ENCODE measurements at places on chromosomes 2 and 18.

- DNase-seq = no peak
Measured at GRCh38 chr2:181607629-181608590, 49.0 kb downstream of the CERKL start.

GRCh38 chr18:23640052-23640451, 22.7 kb downstream of the ANKRD29 start:
- DNase-seq = no peak

GRCh38 chr18:70553245-70553935, 264.5 kb downstream of the SOCS6 start:
- DNase-seq = no peak

- DNase-seq = no peak
Measured at GRCh38 chr2:107428781-107429180, 397.9 kb upstream of the RGPD4 start.

DNA sequence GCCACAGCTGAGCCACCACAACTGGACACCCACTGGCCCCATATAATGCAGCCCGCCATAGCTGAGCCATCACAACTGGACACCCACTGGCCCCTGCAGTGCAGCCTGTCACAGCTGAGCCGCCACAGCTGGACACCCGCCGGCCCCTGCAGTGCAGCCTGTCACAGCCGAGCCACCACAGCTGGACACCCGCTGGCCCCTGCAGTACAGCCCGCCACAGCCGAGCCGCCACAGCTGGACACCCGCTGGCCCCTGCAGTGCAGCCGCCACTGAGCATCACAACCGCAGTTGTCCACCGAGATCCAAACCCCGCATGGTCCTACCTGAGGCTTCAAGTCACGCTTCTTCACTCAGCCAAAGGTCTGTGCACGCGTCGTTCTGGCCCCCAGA, 134.2 kb downstream of the PXDN start:
- no peak for DNase-seq

GRCh38 chr2:16717477-16717876, 51.8 kb upstream of the CYRIA start:
- DNase-seq = no peak

GRCh38 chr2:217291259-217291658, 431.4 kb upstream of the TNP1 start:
- no peak for DNase-seq

DNA sequence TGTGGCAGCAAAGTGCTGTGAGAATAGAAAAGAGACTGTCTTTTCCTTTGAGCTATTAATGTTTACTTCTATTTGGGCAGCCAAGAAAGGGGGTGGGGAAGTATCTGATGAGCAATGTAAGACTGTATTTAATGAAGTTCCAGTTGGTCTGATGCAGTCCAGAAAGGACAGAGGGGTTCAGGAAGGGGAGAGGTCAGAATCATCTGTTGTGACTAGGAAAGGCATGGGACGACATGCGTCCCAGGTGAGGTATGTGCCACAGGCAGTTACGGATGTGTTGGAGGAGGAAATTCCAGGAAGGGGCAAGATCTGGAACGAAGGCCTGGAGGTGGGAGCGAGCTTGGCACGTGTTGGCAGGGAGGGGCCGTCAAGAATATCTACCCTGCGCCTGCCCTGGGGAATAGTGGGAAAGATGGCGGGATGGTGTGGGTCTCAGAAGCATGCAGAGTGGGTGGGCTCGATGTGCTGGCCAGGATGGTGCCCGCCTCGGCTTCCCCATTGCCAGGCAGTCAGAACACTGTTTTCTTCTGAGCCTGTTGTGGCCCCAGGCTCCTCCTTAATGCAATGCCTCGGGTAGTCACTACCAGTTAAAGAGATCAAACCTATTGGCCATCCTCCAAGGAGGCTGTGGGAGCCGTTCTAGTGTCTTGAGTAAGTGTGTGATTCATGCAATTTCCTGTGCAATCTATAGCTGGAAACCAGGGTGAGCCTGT, 57.8 kb upstream of the TXNDC2 start:
- no peak for DNase-seq

GRCh38 chr2:146415291-146415690, 1429.5 kb upstream of the ACVR2A start:
- no peak for DNase-seq

GRCh38 chr2:7567646-7568045, 650.4 kb downstream of the RNF144A start:
- DNase-seq = no peak

DNA sequence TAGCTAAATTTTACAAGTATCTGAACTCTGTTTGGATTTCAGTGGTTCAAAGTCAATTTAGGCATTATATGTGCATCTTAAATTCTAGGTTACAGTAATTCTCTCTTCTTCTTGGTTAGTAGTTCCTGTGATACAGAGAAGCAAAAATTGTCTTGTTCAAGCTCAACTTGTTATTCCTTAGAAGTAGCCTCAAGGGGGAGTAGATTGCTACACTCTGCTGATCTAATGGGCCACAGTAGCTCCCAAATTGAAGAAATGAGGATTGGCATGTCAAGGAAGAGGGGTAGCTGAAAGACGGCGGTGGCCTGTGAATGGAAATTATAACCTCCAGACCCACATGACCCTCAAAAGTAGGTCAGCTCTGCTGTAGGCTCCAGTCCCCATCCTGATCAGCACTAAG, 334.7 kb downstream of the HRH4 start:
- DNase-seq = no peak

DNA sequence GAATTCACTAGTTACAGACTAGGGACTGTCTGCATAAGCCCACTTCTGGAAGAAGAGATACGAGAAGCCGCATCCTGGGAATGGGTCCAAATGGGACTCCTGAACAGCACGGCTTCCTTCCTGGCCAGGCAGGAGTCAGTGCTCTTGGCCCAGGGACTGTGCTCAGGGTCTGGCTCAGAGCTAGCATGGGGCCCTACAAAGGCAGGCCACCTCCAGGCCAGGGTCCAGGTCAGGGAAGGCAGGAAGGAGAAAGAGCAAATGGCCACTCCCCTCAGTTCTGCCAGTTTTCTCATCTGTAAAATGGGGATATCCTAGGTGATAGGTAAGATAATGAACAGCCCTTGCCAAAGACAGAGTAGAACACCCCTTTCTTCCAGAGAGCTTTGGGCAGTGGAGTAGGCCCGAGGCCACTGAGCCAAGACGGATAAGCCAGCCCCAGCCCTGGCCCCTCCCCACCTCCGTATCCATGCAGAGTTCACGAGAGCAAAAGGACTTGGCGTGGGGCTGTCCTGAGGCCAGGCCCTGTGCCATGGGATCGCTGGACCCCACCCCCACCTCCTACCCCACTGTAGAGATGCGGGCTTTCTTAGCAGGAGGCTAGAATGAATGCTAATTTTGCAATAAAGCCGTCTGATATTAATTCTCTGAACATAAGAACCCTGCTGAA, 190.1 kb downstream of the MGAT5 start:
- no peak for DNase-seq

- no peak for DNase-seq
Measured at GRCh38 chr2:197255543-197255942, 55.0 kb downstream of the ANKRD44 start.

DNA sequence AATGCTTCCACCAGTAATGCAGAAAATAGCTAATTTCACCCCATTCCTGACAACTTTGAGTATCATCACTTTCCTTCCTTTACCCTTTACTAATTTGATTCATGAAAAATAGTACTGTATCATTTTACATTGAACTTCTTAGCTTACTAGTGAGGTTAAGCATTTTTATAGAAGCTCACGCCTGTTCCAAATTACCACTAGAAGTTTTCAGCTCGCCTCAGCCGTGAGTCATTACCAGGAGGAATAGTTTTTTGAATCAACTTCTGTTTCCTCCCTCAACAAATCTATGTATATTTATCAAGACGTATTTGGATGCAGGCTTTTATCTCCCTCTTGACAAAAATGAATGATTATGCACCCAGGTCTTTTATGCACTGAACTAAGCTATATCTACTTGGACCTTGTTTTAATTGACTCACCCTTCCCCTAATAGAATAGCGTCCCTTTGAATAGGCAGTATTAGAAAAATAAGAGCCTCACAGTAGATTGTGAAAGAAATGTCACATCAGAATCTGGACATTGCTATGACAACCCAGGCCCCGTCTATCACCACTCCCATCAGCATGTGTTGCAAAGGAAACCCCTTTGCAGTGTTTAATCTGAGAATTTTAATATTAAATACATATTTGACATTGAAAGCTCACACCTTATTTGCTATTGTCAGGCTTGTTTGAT, 207.4 kb upstream of the NRP2 start:
- DNase-seq = no peak

DNA sequence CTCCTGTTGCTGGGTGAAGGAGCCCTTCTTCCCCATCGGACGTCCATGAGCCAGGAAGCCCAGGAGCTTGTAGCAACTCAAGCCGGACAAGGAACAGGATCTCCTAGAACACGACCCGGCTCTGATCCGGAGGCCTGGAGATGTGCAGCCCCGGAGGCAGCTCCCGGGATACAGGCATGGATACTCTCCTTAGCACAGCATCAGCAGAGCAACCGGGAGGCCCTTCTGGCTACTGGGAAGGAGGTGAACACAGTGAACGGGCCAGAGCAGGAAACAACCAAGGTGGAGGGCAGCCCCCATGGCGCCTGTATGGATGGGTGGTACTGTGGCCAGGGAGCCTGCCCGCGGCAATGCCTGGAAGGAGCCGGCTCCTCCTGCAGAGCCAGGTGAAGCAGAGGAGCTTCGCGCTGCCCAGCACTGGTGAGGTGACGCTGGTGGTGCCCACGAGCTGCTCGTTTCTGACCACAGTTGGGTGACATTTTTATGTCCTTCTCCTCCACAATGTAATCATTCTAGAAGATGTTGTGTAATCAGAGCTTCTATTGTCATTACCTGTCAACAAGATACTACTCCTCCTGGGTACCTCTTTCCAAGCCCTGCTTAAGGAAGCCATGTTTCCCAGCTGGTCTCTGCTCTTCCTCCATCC, 94.3 kb downstream of the TWIST2 start:
- no peak for DNase-seq

DNA sequence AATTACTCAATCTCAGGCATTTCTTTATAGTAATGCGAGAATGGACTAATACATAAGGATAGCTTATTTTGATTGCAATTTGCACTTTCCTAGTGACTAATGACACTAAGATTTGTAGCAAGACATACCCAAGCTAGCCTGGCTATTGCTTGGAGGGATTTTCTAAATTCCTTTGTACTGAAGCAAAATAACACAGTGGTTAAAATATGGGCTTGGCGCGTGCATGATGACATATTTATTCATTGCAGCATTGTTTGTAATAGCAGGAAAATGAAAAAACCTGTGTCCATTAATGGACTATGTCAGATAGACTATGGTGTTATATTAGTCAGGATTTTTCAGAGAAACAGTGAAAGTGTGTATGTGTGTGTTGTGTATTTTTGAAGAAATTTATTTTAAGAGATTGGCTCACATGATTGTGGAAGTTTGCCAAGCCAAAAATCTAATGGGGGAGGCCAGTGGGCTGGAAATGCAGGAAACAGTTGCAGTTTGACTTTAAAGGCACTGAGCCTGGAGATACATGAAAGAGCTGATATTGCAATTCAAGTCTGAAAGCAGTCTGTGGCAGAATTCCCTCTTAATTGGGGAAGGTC, 16.7 kb upstream of the LAPTM4A start:
- DNase-seq = no peak

- no peak for DNase-seq
Measured at GRCh38 chr2:128734521-128735295, 416.0 kb upstream of the HS6ST1 start.

GRCh38 chr18:12290086-12290485, 18.0 kb upstream of the TUBB6 start:
- DNase-seq = no peak

DNA sequence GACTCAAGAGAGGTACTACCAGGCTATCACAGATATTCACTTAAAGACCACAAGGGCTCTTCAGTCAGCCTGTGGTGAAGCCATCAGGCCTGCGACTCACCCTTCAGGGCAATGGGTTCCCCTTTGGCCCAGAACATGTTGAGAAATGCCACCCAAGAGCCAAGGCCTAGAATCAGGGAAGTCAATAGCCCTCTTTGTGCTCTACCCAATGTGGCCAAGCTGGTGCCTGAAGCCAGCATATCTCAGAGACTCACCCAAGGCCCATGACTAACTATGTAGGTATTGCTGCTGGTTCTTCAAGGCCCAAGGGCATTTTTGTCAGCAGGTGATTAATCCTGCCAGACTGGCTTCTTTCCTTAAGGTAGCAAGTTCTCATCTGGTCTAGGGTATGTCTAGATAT, 338.9 kb upstream of the SETBP1 start:
- DNase-seq = no peak

DNA sequence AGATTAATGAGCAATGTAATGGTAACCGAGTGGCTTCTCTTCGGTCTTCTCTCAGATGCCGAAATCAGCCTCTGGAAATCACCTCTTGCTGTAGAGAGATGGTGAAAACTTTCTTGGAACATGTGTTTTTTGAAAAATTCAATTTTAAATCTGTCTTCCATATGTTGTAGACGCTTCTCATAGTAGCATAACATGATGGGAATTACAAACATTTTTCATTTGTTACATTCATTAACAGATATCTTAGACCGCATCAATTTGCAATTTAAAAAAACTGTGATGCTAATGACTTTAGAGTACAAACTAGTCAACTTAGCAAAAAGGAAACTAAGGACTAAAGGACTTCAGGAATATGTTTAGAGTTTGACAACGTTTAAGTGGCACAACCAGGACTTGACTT, 275.2 kb downstream of the ASXL3 start:
- DNase-seq = no peak

DNA sequence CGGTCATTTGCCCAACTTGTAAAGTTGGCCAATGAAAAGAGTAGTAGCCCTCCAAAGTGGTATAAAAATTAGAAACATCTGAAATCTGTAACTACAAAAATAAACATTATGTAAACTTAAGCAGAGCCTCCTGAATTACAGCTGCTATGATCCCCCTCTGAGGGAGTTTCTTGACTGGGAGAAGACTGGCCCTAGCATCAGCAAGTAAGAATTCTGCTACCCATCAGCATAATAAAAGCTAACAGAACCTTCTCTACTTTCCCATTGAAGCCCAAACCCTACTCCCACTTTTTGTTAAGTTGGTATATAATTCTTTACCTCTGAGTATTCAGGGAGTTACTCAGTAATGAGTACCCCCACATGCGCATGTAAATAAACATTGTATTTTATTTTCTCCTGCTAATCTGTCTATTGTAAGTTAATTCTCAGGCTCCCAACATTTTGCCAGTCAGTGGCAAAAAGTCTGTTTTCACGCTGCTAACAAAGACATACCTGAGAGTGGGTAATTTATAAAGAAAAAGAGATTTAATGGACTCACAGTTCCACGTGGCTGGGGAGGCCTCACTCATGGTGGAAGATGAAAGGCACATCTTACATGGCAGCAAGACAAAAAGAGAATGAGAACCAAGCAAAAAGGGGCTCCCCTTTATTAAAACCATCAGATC, 71.3 kb downstream of the MYL12B start:
- DNase-seq = no peak

- DNase-seq = no peak
Measured at GRCh38 chr18:58611395-58612131, 17.3 kb downstream of the ALPK2 start.

GRCh38 chr18:26225022-26225693, 1.1 kb upstream of the TAF4B start:
- no peak for DNase-seq
